Upper lobe of left lung (tissue), 6 donors: ENCODE measurements at places on chromosomes 3 and 15. TPM values are rescaled to one million over a fixed set of nuclear protein-coding genes. Genes with fewer than 3 reads are reported as not detected.

GRCh38 chr3:114320246-114320645, 26.4 kb downstream of the TIGIT start:
- no peak for DNase-seq

- DNase-seq, result no peak
These were observed 4.6 kb downstream of the CFAP100 start for GRCh38 chr3:126399351-126399735.

DNA sequence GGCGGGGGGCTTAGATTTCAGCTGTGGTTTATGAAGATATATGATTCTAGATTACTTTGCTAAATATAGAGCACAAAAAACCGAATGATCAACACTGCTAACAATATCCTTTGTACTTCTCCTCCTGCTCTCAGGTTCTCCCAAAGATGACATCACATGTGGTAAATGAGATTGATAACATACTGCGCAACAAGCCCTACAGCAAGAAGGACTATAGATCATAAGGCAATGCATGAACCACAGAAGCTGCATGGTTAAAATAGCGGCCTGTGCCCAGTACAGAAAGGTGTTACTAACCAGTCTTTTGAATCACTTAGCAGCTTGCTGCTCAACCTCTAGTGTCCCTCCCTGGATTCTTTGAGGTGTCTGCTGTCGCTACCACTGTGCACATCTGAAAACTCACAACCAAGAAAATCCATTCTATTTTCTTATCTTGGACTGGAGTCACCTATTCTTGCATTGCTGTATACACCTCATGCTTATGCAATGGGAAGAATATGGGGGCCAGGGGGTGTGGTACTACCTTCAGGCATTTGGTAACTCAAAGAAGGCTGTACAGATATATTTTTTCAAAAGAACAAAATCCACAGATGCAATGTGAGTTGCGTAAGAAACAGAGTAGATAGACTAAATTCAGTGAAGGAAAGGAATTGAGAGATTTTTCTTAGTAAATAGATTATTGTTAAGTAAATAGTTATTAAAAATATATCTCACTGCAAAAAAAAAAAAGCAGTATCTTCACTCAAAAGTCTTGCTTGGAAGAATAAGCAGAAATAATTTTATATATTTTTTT, 18.2 kb downstream of the SSR3 start:
- no peak for DNase-seq

DNA sequence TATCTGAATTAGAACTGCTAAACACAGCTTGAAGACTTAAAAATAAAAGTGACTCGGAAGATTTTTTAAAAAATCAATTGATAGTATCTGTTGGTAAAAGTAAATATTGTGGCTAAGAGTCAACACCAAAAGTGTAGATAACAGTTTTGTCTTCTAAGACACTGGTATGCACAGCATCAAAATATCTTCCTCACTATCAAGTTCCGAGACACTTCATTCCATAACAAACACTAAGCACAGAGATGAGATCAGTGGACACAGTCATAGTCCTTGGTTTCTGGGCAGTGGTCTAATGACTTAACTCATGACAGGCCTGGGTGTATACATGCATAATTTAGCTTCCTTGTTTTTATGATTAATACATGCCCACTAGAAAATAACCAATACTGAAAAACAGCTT, 63.2 kb downstream of the PXYLP1 start:
- no peak for DNase-seq

- no peak for DNase-seq
These were observed 28.1 kb upstream of the MCTP2 start for GRCh38 chr15:94203306-94203705.

DNA sequence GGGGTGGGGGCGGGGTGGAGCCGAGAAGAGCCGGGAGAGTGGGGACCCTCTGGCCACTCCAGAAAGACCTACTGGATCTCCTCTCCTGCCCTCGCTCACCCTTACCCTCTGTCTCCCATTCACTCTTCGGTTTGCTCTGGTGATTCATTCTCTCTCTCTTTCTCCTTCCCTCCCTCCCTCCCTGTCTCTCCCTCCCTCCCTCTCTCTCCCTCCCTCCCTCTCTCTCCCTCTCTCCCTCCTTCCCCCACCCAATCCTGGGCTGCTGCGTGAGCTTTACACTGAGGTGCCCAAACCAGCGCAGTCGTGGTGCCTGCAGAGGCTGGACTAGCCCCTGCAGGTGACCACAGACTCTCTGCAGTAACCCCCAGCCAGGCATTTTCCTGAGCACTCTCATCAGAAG, 32.2 kb upstream of the ADAMTS17 start:
- no peak for DNase-seq

- no peak for DNase-seq
These were observed 17.8 kb downstream of the MKRN2 start for GRCh38 chr3:12574661-12575060.

GRCh38 chr3:101836160-101836559, 13.2 kb upstream of the NFKBIZ start:
- DNase-seq, result no peak

DNA sequence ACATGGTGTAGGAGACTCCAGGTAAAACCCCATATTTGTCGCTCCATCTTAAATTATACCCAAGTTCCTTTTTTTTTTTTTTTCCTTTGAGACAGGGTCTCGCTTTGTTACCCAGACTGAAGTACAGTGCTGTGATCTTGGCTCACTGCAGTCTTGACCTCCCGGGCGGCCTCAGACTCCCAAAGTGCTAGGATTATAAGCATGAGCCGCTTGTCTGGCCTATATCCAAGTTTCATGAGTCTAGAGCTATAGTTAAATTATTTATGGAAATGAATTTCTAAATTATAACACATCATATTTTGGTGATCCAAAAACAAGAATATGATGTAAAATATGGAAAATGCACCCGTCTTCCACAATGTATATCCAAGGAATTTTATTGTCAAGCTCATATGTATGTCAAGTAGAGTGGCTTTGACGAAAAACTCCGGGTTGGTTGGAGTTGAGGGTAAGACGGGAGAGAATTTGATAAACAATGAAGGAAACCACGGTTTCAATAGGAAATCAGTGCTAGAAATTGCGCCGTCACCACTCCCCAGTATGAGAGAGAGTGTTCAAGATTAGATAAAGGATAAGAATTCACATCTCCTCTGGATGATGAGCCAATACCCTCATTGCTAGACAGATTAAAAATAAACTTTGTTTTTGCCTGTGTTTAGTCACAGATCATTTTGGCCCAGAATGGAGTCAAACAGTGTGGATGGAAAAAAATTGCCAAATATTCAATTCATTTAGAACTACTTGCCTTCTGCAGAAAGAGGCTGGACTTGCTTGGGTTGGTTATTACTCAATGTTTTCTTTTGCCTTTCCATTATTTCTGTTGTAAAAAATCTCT, 209.2 kb upstream of the NR2F2 start:
- DNase-seq, result no peak

DNA sequence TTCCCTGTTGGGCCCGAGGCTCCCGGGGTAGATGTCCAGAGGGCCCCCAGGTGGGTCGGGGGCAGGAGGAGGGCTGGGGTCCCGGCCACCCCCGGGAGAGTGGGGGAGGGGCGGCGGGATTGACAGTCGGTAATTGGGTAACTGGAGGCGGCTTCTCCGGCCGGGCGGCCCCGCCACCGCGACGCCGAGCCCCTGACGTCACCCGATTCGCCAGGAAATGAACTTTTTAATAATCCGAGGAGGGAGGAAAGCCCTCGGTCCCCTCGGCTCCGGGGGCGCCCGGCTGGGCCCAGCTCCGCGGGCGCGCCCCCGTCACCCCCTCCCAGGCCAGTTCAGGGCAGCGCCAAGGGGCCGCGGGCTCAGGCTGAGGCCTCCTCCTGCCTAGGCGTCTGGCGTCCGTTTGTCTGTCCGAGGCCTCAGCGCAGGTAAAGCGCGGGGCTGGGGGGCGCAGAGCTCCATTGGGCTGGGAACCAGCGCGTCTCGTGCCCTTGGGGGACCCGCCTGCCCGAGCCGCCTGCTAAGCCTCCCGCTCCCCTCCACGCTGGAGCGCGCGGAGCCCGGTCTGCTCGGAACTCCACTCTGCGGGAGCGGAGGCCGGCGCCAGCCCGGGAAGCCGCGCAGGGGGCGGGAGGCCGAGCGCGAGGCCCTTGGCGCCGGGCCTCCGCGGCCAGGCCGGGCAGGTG, 3.9 kb downstream of the GATA2 start:
- peak; percentile 91 for DNase-seq

GRCh38 chr3:46537316-46537715, 28.8 kb downstream of the LRRC2 start:
- no peak for DNase-seq

GRCh38 chr15:90869601-90870353, 1.4 kb downstream of the FURIN start:
- peak; percentile 68 for DNase-seq

DNA sequence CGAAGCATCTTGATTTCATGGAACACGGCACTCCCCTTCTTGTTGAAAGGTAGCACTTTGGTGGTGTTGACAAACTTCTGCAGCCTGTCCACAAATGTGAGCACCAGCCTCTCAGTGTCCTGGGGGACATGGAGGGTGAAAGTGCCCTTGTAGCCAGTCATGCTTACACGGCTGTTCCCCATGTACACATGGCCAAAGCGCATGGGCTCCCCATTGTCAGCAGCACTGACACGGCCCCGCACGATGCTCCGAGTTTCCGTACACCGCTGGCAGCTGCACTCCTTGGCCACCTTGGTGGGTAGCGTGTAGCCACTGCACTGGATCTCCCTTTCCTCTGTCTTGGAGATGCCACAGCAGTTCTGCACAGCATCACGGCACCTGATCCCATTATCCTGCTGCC, 12.7 kb downstream of the CILP start:
- DNase-seq, result no peak

DNA sequence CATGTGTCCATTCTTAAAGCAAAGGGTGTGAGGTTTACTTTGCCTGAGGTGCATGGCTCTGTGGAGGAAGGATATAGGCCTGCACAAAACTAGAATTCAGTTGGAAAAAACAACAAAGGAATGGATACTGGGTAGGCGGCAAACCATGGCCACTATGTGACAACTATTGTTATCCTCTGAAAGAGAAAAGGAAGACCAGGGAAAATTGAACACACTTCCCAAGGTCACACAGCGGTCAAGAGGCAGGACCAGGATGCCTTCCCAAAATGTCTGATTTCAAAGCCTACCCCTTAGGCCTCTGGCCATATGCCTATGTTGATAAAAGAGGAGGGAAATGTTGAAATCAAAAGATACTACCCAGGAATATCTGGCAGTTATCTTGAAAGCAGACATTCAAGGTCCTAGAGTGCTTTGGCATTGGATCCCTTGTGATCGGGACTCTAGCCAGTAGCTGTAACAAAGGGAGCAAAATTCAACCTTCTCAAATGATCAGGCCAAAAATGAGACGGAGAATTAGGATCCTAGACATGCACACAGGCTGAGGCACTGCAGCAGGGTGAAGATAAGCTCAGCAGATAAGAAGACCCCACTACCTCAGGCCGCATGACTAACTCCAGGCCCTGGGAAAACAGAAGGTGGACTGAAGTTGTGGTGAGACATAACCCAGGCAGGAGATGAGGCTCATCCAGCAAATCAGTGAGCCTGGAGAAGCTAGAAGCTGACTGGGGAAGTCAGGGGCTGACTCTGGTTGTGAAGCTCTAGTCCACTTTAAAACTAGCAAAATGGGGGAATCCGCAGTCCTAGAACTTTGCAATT, 292.2 kb downstream of the NEK10 start:
- no peak for DNase-seq

SOX14 gene
- total RNA-seq, result not detected

SCN11A gene
- 0.10 TPM for total RNA-seq

GPR176 gene
- total RNA-seq, result 4.8 TPM

CELSR3 gene
- 0.76 TPM for total RNA-seq

ARF4 gene
- 128 TPM for total RNA-seq

PRR20G gene
- not detected for total RNA-seq
